ENCODE measurements at places on chromosomes 6 and 20.

DNA sequence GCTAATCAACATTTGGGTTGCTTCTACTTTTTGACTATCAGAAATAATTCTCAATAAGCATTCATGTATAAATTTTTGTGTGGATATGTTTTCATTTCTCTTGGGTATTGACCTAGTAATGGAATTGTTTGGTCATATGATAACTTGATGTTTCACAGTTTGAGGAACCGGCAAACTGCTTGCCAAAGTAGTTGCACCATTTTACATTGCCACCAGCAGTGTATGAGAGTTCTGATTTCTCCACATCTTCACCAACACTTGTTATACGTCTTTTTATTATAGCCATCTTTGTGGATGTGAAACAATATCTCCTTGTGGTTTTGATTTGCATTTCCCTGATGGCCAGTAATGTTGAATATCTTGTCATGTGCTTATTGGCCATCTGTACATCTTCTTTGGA is 42.6 kb upstream of the TGM2 start:
- DNase-seq = no peak

GRCh38 chr20:63492518-63492917 is 6.4 kb downstream of the EEF1A2 start:
- DNase-seq = no peak

DNA sequence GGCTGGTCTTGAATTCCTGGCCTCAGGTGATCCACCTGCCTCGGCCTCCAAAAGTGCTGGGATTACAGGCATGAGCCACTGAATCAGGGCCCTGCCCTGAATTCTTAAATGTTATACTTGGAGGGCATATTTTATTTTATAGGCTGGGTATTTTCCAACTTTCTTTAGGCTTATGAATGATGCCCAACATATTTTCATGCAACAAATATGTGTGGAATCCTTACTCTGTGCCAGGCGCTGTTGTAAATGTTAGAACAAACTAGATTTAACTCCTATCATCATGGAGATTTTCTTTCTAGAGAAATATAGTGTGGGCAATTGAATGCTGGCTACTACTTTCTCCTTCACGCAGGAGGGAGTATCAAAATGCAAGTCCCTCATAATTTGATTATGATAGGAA is 71.2 kb downstream of the SAMD5 start:
- DNase-seq = no peak

GRCh38 chr6:82569022-82569421 is 205.4 kb downstream of the TPBG start:
- no peak for DNase-seq

- no peak for DNase-seq
These were observed 610.4 kb downstream of the RFPL4B start for GRCh38 chr6:112957536-112957916.

DNA sequence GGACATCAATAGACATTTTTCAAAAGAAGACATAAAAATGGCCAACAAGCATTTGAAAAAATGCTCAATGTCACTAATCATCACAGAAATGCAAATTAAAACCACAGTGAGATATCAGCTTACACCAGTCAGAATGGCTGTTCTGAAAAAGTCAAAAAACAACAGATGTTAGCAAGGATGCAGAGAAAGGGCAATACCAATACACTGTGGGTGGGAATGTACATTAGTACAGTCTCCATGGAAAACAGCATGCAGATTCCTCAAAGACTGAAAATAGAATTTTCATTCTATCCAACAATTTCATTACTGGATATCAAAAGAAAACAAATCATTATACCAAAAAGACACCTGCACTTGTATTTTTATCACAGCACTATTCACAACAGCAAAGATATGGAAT is 85.3 kb downstream of the DCDC2 start:
- no peak for DNase-seq

DNA sequence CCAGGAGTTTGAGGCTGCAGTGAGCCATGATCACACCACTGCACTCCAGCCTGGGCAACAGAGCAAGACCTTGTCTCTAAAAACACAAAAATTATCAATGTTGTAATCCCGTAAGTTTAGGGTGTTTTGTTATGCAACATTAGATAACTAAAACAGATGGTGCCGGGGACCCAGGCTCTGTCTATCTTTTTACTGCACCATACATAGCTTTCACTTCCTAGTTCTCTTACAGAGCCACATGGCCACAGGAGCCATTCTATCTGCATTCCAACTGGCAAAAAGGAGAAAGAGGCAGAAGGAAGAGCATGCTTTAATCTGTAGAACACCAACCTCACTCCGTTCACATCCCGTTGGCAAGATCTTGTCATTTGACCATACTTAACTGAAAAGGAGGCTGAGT is 5.4 kb upstream of the TCF15 start:
- no peak for DNase-seq

DNA sequence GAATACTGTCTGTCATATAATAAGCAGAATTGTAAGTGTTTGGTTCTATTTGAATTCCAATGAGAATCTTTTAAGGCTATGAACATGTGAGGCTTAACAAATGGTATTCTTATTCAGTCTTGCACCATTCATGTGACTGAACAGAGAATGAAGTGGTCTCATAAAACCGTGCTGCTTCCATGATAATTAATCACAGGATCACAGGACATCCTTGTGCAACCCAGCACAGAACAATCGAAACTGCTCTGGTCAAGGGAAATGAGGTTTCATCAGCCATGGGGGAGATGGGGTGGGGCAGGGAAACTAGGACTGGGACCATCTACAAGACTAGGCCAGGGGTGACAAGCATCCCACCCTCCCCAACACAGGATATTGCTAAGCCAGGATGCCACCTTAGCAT is 6.0 kb downstream of the PPIL6 start:
- no peak for DNase-seq

DNA sequence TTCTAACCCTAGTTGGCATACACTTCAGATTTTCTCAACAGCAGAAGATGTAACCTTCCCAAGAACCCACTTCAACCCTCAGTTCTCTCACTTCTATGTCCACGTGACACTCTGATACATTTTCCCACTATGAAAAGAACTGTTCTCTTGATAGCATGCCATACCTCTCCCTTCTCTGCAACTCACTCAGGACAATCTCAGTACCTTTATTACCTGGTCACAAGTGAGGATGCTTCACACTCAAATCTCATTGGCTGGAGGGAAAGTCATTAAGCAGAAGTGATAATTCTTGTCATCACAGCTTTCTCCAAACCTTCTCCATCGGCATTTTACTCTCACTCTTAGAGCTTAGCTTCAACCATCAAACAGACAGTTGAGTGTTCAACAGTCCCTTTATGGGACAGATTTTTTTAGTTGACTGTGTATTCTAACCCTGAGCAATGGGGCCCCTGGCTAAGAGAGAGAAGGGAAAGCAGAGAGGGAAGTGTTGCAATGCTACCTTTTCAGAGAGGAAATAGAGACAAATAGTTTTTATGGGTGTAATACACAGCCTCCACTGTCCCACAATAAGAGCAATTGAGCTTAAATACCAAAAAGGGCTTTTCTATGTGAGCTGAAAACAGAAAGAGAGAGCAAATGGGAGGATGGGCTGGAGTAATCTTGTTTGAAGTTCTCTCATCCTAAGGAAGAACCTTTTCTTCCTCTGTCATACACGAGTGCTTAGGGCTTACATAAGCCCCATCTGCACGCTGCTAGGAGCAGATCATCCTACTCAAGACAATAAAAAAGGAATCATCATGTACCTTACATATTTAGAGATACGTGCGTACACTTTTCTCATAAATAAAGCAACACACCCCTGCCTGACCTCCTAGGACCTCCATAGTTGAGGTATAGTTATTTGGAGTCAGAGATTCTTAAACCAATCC is 16.0 kb downstream of the HLA-DPA1 start:
- no peak for DNase-seq

- DNase-seq = no peak
These were observed 7.8 kb downstream of the TEAD3 start for GRCh38 chr6:35489066-35489465.

DNA sequence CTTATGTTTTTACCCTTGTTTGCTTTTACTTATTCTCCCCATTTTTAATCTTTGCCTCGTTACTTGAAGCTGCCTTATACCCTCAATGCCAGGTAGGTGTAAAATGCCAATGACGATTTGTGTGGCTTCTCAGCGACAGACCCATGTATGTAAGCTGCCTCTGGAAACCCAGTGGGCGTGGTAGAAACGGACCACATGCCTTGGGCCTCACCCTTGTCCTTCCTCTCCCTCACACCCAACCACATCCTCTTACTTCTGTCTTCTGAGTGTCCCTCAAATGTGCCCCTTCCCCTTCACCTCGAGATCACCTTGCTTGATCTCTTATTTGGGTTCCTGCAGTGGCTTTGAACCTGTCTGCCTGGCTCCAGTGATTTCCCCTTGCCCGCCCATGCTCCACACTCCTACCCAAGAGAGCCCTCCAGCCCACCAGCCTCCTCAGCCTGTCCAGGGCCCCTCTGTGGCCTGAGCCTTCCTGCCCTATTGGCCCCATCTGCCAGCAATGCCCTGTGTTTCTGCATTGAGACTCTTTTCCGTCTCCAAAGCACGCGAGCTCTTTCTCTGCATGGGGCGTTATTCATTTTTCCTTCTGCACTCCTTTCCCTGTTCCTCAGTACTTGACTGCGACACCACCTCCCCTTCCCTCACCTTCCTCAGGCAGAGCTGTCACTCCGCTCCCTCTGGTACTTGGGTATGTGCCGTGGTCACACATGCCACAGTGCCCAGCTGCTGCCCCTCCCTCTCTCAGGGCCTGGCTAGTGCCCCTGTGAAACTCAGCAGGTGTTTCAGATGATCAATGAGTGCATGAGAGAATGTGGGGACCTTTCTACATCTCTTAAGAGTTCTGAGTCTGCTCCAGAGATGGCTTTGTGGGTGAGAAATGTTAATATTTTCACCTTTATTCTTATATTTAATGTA is 115.4 kb downstream of the SLX4IP start:
- DNase-seq = no peak

- no peak for DNase-seq
These were observed 243.1 kb downstream of the ALDH8A1 start for GRCh38 chr6:134706806-134707205.

DNA sequence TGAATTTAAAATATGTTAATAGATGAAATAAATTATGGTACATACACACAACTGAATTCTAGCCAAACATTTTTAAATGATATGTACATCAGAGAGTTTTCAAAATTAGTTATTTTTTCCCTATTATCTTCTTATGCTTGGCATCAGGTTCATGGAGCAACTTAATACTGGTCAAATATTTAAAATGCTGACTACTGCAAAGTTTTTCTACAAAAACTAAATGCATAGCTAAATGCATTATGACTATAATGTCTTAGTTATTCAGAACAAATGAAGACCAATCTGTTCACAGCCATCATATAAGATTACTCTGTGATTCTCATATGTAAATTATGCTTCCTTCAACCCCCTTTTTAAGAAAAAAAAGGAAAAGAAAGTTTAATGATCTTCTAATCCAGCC is 8.2 kb upstream of the IL17A start:
- no peak for DNase-seq

DNA sequence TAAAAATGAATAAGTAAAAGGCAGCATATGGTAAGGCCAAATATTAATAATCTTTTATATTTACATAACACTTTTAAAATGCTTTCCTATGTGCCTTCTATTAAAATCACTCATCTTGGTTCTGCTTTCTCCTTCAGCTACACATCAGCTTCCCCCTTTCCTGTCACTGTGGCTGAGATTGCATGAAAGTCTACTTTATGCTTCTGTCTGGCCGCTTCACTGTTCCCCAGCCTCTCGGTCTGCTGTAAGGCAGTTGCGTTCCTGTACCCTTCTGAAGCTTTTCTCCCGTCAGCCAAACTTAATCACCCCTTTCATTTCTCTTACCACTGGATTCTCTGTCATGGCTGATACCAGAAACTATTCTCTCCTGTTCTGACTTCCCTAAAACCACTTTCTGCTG is 34.6 kb downstream of the SOX4 start:
- DNase-seq = peak; percentile 19

DNA sequence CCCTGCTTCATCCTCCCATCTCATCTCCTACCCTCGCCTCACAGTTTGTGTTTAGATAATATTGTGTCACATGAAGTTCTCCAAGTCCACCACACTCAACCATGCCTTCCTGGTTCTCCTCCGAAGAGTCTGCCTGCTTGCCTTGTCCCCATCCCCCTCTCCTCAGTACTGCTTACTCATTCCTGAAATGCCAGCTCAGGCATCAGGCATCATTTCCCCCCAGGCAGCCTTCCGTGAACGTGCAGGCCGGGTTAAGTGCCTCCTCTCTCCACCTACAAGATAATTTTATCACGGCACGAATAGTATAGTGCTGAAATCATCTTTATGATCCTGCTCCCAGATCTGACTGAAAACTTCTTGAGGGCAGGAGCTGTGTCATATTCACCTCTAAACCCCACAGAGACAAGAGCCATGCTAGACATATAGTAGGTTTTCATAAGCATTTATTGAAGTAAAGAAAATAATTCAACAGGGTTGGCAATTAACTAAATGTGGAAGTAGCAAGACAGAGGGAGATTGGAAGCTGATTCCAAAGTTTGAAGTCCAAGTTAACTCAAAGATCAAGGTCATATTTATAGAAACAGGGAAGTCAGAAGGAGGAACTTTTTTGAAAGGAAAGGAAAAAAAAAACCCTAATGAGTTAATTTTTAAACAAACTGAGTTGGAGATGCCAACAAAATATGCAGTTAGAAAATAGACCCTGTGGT is 48.7 kb upstream of the BMP2 start:
- no peak for DNase-seq

DNA sequence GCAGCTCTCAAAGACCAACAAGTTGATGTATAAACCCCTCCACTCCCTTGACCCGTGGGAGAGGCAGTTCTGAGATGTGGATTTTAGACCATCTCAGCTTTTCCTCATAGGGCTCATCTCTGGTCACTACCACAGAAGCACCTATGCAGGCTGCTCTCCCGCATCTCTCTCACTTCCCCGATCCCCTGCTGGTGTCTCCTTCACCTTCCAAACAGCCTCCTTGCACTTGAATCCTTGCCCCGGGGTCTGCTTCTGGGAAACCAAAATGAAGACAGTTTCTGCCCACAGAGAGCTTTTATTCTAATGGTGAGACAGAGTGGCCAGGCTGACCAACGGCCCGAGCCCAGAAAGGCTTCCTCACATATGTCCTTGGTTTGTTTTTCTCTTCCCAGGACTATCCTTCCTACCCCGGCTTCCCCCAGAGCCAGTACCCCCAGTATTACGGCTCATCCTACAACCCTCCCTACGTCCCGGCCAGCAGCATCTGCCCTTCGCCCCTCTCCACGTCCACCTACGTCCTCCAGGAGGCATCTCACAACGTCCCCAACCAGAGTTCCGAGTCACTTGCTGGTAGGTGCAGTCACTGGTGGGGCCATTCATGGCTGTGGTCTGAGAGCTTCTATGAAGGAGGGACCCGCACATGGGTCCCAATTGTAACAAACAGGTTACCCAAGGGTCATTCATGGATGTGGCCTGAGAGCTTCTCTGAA is 179.3 kb downstream of the EYA2 start:
- no peak for DNase-seq

- DNase-seq = no peak
These were observed 77.3 kb downstream of the TCP11 start for GRCh38 chr6:35063701-35064280.

DNA sequence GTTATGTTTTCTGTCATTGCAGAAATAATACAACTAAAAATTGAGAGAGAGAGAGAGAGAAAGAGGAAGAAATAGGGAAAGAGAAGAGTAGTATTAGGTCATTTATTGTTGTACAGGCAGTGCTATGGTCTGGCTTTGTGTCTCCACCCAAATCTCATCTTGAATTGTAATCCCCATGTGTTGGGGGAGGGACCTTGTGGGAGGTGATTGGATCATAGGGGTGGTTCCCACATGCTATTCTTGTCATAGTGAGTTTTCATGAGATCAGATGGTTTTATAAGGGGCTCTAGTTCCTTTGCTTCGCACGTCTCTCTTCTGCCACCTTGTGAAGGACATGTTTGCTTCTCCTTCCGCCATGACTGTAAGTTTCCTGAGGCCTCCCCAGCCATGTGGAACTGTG is 677.4 kb upstream of the CHD6 start:
- DNase-seq = no peak

- DNase-seq = peak; percentile 6
These were observed 164.9 kb upstream of the SASH1 start for GRCh38 chr6:148177589-148178233.
